ENCODE measurements at places on chromosomes 13 and 19.

DNA sequence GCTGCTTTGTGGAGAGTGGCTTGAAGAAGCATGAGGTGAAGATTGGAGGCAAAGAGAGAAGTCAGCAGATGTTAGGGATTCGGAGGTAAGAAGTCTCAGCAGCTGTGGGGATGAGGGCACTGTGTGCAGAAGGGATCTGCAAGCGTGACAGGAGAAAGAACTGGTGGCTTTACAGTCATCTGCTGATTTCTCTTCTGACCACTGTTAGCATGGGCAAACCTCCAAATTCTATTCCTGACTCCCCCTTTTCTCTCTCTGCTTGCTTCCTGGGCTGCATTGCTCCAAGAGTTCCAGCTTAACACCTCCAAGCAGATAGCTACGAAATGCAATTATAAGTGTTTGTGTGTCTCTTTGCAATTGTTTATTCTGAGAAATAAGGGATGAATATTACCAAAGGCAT lies 159.6 kb downstream of the GGACT start:
- no peak for DNase-seq

GRCh38 chr19:30785458-30786137 lies 413.4 kb downstream of the ZNF536 start:
- DNase-seq, result no peak

GRCh38 chr13:33125821-33126570 lies 109.8 kb downstream of the KL start:
- DNase-seq, result no peak

DNA sequence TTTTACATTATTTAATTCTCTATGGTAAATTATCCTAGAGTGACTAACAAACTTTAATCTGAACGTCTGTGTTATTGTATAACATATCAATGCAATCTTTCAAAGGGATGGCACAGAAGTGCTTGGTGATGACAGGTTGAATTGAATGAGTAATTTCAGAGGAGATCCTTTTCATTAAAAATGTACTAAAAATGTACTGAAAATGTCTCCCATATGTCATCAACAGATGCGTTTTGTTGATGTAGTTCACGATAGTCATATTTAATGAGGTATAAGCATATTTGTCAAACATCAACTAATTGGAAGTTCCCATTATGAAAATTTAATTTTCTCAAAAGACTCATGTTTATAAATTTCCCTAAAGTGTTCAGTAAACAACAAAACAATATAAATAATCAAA lies 1434.7 kb upstream of the PCDH20 start:
- DNase-seq, result no peak

- peak; percentile 83 for DNase-seq
Measured at GRCh38 chr19:12035220-12036172, at the start of gene ZNF433. ZNF433 (minus strand) TSS chr19:12035679; CDS start chr19:12035539, 140 bp downstream.

GRCh38 chr13:29810145-29810742 lies 40.2 kb downstream of the UBL3 start:
- no peak for DNase-seq

- no peak for DNase-seq
Measured at GRCh38 chr19:34351382-34351826, 13.6 kb upstream of the GPI start.

DNA sequence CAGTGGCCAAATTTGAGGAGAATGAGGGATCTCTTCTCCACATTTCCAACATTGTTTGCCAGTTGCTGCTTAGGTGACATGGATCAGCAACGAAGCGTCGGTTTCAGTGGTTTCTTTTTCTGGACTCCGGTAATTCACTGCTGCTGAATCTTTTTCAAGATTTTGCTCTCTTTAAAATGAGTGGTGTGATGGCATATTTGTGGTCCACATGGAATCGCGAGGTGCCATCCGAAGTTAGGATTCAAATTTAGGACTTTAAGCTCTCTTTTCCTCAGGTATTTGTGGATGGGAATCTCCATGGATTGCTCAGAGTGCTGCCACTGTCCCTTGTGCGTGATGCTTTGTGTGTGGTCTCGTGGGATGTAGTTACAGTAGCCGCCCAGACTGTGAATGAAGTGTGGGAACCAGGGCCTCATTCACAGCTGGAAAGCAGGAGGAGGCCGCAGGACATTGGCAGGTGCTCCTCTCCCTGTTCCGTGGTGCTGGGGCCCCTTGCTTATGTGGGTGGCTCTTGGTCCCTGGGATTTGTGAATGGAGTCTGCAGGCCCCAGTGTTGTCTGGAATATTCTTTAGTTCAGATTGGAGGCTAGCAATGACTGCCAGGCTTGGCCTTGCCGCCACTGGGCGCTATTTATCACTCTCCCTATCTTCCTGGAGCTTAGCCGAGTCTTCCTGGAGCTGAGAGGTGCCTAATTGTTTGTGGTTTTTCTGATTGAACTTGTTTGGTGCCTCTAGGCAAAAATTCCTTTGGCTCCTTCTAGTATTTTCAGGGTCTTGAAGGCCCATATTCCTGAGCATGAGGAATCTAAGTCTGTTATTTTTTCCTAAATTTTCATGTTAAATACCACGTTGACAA lies 1.5 kb downstream of the ILF3 start:
- no peak for DNase-seq

DNA sequence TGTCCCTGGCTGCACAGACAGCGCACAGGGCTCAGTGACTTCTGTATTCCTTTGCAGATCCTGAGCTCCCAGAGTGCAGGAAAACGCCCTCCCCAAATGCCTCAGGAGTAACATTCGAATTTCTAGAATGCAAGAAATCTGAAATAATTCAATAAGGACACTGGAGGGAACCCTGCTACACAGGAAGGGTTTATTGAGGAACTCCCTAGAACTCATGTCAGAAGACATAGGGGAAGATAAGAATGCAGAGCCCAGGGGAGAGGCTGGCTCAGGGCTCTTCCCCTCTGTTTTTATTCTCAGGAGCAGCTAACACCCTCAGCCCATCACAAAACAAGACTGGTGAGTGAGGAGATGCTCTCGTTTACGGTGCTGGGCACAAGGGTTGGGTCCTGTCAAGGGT lies 6.8 kb downstream of the LILRA1 start:
- DNase-seq, result no peak

DNA sequence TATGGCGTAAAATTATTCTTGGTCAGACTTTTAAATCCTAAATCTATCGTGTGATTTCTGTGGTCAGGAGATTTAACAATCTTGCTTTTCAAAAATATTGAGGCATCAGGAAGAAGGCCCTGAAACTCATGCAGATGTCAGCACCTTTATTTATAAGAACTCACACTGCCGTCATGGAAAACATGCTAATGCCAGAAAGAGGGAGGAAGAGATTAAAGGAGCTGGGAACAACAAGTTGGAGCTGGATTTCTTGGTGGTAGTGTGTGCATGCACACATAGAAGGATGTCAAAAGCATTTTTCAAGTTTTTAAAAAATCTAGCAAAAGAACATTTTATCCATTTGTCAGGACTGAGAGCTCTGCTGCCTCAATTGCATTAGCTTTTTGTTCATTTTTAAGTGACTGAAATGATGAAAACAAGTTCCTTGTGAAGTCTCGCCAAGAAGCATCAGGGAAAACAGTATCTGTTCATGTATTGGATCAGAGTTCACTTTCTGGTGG lies 342.5 kb downstream of the SPRY2 start:
- no peak for DNase-seq

GRCh38 chr13:52810011-52810410 lies 38.4 kb downstream of the PCDH8 start:
- no peak for DNase-seq

DNA sequence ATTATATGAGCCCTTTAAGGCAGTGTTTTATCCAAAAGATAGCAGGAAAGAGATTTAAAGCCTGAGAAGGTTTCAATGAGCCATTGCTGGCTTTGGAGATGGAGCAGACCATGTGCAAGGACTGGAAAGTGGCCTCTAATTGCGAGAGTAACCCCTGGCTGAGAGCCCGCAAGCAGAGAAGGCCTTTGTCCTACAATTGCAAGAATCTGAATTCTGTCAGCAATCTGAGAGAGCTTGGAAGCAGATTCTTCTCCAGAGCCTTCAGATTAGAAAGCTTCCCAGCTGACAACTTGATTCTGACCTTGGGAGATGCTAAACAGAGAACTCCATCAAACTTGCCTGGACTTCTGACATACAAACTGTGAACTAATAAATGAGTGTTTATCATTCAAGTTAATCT lies 528.7 kb upstream of the KLF12 start:
- no peak for DNase-seq

- DNase-seq, result no peak
Measured at GRCh38 chr19:7442423-7442822, 46.4 kb downstream of the PEX11G start.

GRCh38 chr13:32224916-32225315 lies 90.2 kb downstream of the ZAR1L start:
- no peak for DNase-seq

DNA sequence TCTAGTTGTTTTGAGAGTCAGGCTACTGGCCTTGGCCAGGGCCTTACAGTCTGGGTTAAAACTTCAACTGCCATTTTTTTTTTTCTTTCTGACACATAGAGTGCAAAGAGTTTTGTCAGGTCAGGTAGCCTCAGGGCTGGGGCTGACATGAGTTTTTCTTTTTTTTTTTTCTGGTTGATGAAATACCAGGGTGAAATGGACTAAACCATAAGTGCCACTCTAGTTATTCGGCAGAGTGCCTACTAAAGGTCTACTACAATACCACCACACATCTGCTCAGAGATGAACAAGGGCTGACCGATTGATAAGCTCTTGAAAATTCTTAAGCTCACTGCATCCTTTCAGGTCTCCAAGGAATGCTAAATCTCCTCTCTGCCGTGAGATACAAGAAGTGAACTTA lies 4.4 kb upstream of the ZNF320 start:
- no peak for DNase-seq

- no peak for DNase-seq
Measured at GRCh38 chr13:102901056-102901455, 55.2 kb downstream of the ERCC5 start.

GRCh38 chr13:112967686-112968379 lies 1.2 kb upstream of the MCF2L start:
- no peak for DNase-seq

DNA sequence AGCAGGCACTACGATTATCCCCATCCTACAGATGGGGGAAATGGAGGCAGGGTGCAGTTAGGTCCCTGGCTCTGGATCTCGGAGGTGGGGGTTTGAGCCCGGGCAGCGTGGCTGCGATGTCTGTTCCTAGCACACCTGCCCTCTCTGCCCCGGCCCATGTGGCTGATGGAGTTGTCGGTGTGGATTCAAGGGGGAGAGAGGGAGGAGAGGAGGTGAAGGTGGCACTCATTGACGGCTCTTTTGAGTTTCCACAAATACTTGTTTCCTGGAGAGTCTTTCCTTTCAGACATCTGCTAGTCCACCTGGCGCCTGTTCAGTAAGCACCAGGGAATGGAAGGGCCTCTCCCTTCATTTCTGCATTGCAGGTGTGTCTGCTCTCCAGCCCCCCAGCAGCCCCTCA lies 69.9 kb downstream of the ARHGEF18 start:
- DNase-seq, result no peak

- no peak for DNase-seq
Measured at GRCh38 chr19:30692879-30693503, 320.8 kb downstream of the ZNF536 start.

DNA sequence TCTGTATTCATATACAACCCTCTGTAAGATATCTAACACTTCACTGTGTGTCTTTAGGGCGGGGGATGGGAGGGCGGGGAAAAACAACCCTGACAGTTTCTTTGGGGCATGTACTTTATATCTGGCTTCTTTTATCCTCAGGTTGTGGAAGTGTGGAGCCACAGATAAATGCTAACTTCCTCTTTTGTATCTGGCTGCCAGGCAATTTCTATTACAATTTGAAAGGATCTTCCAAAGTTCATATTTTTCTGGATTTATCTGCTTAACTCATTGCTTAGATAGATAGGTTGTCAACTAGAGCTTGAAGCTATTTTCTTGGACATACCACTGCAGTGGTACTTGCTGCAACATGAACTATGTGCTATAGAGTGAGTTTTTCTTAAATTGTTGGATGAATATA lies 393.0 kb downstream of the LMO7 start:
- DNase-seq, result no peak

- no peak for DNase-seq
Measured at GRCh38 chr13:99610702-99611289, 109.5 kb downstream of the TM9SF2 start.

DNA sequence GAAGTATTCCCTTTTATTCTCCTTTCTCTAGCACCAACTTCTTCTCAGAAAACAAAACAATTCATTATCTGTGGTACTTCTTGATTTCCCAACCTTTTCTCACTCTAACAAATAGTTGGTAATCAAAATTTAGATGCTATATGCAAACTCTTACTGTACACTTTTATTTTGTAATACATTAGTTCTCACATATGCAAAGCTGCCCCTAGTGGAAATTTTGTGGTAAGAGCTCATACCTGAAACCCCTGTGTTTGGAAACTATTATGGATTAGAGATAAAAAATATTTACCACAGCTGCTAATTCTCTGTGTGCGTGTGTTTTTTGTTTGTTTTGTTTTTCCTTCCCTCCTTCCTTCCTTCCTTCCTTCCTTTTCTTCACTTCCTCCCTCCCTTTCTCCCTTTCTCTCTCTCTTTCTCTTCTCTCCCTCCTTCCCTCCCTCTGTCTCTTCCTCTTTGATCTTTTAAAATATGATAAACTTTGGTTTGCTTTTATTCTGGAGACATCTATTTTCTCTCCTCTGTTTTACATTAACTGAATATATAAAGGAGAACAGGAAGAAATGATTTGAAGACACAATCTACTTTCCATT lies 537.4 kb downstream of the SLITRK6 start:
- no peak for DNase-seq

DNA sequence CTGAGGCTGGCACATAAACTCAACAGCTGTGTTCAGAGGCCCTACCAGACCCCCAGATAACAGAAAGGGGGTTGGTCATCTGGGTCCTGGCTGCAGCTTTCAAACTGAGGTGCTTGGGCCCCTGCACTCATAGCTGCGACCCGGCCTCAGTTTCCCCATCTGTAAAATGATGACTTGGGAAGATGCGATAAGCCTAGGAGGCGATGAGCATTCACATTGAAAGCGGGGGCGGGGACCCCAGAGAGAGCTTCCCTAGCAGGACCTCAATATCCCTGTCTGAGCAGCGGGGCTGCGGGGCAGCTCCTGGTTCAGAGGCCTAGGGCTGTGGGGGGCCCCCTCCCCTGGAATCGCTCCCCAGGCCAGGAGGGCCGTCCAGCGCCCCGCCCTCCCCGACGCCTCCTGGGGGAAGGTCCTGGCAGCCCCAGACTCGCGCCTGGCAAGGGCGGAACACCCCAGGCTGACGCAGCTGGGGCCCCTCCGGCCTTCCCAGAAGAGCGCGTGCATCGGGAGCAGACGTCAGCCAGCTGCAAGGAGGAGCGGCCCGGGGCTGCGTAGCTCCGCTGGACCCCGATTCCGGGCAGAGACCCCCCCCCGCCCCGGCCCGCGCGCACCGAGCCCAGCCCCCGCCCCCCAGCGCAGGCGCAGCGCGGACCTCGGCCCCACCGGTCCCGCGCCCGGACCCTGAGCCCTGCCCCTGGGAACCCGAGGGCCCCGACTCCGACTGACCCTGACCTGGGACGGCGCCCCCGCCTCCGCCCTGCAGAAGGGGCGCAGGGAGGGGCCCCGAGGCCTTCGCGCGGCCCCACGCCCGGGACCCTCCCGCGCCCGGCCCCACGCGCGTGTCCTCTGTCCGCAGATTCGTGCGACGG lies 3.5 kb downstream of the FSTL3 start:
- DNase-seq, result no peak

DNA sequence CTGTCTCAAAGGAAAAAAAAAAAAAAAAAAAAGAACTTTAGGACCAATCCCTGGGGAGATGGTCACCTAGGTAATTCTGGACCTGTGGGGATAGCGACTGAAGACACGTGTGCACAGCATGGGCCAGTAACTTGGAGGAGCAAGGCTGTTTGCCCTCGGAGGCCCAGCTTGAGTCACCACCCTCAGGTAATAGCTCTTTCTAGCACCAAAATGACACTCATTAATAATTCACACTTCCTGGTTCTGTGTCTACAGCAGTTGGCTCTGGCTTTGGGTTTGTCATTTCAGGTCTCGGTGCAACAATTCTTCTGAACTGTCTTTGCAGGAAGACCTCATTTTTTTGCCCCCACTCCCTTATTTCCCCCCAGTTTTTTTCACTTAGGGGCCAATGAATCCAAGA lies 3.9 kb upstream of the ATP11A start:
- no peak for DNase-seq

Data from hippocampal formation (tissue), 2 donors.